Bronchial epithelial cell (primary cell): ENCODE measurements at places on chromosomes 7 and 10. TPM values are rescaled to one million over a fixed set of nuclear protein-coding genes. Genes with fewer than 3 reads are reported as not detected.

The BLNK gene
- total RNA-seq: 2.6 and 9.2 TPM in 2 replicates

The NRF1 gene
- 12.1 and 16.4 TPM in 2 replicates for total RNA-seq

The HOXA7 gene
- total RNA-seq: not detected in 2 replicates

The IKZF1 gene
- total RNA-seq: under 0.01 TPM in 1 of 2 replicates, not detected in the other

The CCT6A gene
- total RNA-seq: 254 and 371 TPM in 2 replicates

The SPDYE6 gene
- under 0.01 TPM in 1 of 2 replicates, not detected in the other for total RNA-seq

The C10orf62 gene
- total RNA-seq: under 0.01 TPM in 1 of 2 replicates, not detected in the other

DNA sequence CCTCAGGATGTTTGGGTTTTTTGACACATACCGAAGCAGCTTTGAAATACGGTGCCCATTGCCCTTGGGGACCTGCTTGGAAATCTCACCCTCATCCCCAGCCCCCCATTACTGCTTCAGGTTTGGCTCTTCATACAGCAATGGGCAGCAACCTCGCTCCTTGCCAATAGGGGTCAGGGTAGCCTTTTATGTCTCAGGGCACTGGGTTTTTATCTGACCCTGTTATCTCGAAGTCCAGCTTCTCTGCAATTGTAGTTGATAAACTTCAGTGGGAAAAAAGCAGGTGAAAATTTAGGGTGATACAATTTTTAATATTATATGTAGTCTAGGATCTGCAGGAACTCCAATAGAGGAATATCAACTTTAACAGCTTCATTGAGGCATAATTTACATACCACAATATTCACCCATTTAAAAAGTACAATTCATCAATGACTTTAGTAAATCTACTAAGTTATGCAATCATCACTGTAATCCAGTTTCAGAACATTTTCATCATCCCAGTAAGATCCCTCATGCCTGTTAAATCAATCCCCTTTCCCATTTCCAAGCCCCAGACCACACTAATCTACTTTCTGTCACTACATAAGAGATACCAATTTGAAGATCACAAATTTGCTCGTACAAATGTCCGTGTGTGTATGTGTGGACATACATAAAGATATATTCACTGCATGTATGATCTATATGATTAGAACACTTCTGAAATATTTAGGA lies 386.2 kb downstream of the KCNMA1 start:
- peak; percentile 48 for DNase-seq

DNA sequence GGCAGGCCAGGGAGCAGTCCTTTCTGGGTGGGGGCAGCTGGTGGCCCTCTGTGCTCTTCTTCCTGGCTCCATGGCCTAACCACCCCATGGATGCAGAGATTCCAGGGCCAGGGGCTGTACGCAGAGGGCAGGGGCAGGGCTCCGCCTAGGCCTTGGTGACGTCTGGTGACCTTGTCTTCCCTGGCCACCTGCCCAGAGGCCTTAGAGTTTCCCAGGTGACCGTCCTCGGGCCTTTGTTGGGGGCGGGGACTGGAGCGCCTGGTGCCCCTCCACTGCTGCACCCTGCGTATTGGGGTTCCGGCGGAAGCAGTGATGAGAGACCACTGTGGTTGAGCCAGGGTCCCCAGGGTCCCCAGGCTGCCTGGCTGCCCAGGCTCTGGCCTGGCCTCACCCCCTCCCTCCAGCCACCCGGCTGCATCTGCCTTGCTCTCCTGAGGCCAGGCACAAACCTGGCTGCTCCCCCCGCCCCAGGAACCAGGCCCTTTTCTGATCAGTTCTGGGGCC lies 10.3 kb downstream of the PWWP2B start:
- no peak for DNase-seq

GRCh38 chr7:140397784-140398750 lies at the start of gene SLC37A3:
Gene SLC37A3, minus strand, starts transcription at chr7:140398530. Its CDS starts 16,004 bp downstream, at chr7:140382526.
- DNase-seq: peak; percentile 64

DNA sequence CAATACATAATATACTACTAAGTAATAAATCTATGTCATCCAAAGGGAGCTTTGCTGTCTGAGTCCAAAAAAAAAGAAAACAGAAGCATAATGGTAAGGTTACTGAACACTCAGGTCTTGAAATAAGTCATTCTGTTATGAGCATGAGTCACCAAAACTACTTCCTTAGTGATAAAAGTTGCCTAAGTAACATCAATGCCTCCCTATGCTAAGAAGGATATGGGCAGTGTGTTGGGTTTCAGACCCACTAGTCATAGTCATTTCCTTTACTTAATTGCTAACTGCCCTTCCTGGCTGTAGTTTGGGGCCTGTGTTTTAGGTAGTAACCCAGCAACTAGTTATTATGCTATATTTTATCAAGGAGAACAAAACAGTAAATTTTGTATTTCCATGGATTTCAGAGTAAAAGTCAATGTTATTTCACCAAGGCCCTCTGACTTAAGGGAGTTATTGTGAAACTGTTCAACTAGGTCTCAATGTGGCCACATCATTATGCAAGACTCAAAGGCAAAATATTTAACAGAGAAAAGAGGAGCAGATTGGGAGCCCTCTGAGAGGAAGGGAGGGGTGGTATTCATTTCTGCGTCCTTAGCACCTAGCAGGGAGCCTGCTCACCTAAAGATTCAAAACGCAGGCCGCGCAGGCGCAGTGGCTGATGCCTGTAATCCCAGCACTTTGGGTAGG lies 11.7 kb upstream of the VIM start:
- DNase-seq: peak; percentile 99

GRCh38 chr7:131238347-131238931 lies 89.2 kb upstream of the MKLN1 start:
- peak; percentile 81 for DNase-seq

DNA sequence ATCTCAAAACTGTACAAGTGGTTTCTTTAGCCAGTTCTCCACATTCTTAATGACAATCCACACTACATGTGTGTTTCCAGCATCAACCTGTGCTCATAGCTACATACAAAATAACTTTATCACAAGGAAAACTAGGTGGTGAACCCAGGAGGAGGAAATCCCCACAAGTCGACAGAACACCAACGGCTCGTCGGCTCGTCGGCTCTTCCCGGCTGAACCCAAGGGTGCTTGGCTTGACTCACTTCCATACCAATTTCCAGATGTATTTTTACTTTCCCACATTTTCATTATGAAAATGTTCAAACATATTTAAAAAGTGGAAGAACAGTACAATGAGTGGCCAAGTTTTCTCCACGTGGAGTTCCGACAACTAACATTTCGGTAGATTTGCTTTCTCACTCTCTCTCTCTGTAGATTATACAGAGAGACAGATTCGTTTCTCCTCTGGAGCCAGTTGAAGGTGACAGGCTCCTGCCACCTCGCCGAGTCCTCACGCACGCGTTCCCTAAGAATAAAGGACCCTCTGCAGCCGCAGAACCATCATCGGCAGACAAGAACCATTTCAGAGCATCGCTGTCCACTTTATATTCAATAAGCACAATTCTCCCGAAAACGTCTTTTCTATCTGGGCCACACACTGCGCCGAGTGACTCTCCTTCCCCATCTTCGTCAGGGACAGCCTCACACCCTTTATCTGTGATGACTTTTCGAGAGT lies 53.3 kb downstream of the DIP2C start:
- DNase-seq: no peak

- no peak for DNase-seq
Observed at GRCh38 chr10:16314259-16314658, 122.6 kb upstream of the PTER start.

DNA sequence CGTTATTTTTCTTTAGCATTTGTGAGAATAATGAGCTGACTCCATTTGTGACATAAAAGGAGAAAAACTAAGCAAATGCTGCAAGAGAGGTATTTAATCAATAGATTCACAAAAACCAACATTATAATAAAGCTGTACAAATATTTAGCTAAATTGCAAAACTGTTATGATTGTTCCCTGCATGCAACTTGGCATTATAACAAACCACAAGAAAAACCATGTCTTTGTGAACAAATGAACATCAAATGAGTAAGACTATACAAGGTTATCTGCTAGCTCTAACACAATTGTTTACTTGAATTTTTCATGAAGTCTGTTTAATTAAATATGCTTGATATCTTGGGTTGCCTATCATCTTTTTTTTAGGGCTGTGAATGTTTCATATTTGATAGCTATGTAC lies 50.8 kb upstream of the PPP1R9A start:
- DNase-seq: no peak

DNA sequence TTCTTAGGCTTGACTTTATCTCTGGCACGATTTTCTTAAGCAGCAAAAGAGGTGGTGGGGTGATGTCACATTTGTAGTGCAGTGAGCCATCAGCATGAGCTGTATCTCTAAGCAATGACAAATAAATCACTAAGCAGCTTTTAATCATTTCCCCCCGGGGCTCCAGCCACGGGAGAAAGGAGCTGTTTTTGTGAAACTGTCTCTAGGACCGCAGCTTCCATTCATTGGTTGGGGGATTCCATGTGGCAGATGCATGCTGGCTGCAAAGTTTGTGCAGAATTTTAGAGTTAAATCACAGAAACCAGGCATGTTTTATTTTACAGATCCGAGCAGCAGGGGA lies 464 bp downstream of the KIAA1217 start:
- DNase-seq: peak; percentile 91

- no peak for DNase-seq
Observed at GRCh38 chr10:43136995-43137716, 1.1 kb upstream of the CSGALNACT2 start.

- no peak for DNase-seq
Observed at GRCh38 chr10:34776090-34776690, 38.9 kb downstream of the PARD3 start.

GRCh38 chr7:107471292-107472070 lies 1.6 kb downstream of the GPR22 start:
- DNase-seq: no peak
